Stimulated activated CD8-positive, alpha-beta memory T cell treated with anti-CD3 and anti-CD28 coated beads, Interleukin-7, amount 100 ng/mL, for 1 hour (primary cell): ENCODE measurements at places on chromosomes 13 and 19.

- DNase-seq: no peak
Measured at GRCh38 chr13:112838842-112839117, 130.2 kb upstream of the MCF2L start.

GRCh38 chr19:35828692-35829301 lies 16.2 kb upstream of the PRODH2 start:
- DNase-seq: no peak

DNA sequence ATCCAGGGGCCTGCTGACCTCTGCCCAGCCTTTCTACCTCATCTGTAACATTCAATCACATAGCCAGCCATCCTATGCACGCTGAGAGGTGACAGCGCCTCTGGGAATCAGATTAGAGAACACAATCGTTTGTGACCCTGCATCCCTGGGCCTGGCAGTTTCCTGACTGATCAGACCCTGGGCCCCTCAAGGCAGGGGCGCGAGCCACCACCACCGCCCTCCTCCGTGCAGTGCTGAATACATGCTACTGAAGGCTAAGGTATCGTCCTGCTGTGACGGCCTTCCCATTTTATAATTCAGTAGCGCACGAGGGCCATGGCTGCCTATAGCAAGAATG lies 1.3 kb downstream of the TMTC4 start:
- no peak for DNase-seq

DNA sequence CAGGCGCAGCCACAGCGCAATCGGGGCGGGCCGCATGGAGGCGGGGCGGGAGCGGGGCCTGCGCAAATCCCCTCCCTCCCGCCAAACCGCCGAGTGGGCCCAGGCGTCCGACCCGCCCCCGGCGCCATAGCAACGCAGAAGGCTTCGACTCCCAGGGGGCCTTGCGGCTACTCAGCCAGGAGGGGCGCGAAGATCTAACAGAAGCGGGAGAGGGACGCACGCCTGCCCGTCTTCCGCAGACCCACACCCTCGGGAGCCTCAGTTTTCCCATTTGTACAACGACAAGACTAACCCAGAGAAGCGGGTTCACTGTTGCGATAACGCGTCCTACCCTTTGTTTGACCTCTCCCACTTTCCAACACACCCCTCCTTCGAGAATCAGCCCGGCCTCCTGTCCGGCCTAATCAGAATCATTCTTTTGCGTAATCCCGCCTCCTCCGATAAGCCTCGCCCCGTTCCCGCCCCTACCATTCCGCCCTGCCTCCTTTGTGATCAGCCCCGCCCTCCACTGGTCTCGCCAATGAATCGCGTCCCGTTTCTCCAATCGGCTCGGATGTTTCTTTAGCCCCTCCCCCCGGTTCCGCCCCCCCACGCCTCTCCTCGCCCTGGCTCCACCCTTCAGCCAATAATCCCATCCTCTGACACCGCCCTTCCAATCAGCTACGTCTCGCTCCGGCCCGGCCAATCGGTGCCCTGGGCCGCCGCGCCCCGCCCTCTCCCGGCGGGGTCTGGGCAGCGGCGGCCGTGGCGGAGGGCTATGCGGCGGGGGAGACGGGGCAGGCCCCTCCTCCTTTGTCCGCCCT lies at the start of gene PCSK4:
Gene PCSK4 (minus strand): TSS at position 40 of the 803 bp plus-strand sequence. CDS start 4 bp downstream, at position 36.
- peak; percentile 94 for DNase-seq

- no peak for DNase-seq
Measured at GRCh38 chr19:45638930-45639729, at the start of gene EML2. TSS of gene EML2 (minus strand) at chr19:45639397. CDS start at chr19:45639376, 21 bp downstream.

DNA sequence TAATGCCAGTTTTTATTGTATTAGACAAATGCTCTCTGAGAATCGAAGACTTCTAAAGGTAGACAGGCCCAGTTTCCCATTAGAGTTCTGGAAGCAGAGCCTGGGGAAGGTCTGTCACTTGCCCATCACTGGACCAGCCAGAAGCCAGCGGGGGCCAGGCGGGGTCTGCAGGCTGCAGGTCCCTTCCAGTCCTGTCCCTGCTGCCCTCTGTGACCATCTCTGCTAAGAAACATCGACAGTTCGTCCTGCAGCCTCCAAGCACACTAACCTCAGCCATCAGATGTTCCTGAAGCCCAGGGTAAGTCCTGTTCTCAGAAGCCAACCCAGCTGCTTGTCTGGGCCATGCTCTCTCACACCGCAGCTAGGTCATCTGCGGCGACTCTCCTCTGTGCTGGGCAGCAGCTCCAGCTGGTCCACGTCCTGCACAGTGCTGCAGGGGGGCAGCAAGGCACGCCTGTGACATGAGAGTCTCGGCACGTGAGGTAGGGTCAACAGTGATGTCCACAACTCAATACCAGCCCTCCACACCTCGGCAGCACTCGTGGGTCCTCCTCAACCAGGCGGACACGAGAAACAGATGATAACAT lies 2.9 kb upstream of the ADPRHL1 start:
- DNase-seq: no peak

DNA sequence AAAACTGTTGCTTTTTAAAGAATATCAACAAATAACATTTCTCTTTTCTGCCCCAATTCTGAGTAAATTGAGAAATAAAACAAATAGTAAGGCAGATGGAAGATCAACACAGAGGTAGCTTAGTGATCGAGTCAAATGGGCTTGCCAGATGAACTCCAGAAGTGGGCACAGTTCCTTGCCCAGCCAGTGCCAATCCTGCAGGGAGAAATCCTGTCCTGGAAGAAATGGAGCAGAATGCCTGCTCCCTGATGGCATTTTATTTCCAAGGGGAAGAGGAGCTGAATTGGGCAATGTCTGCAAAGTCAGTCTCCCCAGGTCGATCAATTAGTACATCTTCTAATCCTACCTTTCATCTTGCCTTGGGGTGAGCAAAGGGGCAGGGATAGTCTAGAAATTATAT lies 225.3 kb downstream of the NHLRC3 start:
- no peak for DNase-seq

GRCh38 chr13:80782441-80782840 lies 441.5 kb upstream of the SPRY2 start:
- DNase-seq: no peak

DNA sequence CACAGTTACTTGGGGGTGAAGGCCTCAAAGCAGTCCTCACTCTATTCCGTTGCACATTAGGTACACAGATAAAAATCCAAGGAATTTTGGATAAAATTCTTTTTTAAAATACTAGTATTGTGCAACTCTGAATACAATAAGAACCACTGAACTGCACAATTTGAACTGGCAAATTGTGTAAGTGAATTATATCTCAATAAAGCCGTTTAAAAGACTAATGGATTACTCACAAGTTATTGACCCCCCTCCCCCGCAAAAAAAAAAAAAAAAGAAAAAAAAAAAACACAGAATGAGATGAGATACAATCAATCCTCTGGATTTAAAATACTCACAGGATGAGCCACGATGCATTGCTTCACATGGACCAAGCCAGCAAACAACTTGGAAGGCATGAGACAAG lies 86.4 kb downstream of the CRYL1 start:
- no peak for DNase-seq

GRCh38 chr13:112729408-112729807 lies 39.6 kb downstream of the ATP11A start:
- DNase-seq: no peak

GRCh38 chr13:79775830-79776229 lies 294.9 kb downstream of the NDFIP2 start:
- DNase-seq: no peak

DNA sequence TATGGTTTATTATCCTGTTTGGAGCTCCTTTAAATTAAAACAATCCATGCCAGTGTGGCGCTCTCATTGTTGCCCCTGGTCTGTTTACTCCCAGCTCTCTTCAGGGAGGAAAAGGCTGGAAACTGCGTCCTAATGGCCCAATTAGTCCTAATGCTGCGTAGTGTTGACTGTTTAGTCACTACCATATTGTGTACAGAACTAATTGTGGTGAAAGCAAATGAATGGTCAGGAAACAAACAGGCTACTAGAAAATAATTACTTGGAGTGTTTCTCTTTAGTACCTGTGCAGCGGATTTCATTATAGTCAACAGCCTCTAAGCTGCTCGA lies 54.5 kb upstream of the MTIF3 start:
- DNase-seq: no peak

DNA sequence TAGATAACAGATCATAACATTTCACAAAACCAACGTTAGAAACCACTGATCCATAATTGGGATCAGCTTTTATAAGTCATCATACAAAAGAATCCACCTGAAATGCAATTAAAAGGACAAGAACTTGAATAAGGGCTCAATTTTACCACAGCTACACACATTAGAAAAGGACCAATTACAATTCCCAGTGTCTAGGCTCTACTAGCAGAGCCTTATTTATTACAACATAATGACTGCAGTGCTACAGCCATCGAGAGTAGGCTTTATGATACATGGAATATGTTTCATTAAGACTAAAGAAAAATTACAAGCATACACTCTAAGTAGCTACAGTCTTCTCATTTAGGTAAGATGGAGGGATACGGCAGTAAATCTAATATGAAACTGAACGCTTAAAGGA lies 2.9 kb downstream of the RBM26 start:
- no peak for DNase-seq

- no peak for DNase-seq
Measured at GRCh38 chr19:8097681-8098567, 45.4 kb downstream of the CCL25 start.

DNA sequence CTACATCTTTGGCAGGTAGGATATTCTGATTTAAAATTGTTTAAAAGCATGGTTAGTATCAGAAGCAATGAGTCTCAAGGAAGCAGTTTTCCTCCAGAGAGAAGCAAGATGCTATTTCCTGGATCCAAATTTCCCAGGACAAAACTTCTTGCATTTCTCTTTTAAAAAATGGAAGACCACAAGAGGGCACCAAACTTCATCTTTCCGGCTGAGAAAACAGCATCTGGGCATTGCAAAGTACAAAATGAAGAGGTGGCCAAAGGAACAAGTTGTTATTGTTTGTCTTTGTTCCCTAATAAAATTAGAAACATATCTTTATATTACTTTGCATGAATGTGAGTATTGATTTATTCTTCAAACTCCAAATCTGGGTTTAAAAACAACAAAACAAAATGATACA lies 60.0 kb upstream of the LRCH1 start:
- no peak for DNase-seq

GRCh38 chr19:7214324-7215089 lies 79.7 kb downstream of the INSR start:
- DNase-seq: no peak

DNA sequence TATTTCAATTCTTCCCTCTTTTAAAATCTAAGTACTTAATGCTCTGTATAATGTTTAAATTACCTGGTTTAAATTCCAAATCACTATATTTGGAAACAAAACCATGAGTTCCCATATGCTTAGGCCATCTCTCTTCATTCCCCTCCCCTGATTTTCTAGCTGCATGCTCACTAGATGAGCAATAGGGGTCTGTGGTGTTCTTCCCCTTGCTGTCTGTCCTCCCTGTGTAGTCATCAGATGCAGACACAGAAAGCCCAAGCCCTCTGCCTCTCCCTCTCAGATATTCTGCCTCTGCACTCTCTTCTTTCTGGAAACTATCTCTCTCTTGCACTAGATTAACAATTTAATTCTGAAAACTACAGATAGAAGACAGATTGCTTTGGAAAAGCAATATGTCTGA lies 1730.2 kb downstream of the OLFM4 start:
- DNase-seq: no peak

GRCh38 chr13:112943309-112944125 lies 25.5 kb upstream of the MCF2L start:
- DNase-seq: no peak

DNA sequence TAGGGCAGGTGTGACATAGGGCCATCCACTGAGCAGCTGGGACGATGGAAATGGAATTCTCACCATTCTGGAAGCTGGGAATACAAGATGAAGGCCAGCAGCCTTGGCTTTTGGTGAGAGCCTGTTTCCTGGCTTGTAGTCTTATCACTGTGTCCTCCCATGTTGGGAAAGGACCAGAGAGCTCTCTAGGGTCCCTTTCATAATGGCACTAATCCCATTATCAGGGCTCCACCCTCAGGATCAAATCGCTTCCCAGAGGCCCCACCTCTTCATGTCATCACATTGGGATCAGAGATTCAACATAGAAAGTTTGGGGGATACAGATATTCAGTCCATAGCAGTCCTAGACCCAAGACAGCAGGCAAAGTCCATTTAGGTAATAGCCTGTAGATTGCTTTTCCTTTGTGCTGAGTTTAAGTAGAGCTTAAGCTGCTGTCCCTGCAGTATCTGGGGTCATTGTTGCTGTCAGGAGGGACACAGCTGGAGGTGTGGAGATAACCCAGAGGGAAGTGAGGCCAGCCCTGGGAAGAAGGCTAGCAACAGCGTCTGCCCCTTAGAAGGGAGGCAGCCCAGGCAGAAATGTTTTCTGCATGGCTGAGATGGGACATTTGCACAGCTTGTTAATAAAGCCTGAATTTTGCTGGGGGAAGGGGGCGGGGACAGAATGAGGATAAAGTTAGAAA lies 136.5 kb upstream of the GPR12 start:
- no peak for DNase-seq

DNA sequence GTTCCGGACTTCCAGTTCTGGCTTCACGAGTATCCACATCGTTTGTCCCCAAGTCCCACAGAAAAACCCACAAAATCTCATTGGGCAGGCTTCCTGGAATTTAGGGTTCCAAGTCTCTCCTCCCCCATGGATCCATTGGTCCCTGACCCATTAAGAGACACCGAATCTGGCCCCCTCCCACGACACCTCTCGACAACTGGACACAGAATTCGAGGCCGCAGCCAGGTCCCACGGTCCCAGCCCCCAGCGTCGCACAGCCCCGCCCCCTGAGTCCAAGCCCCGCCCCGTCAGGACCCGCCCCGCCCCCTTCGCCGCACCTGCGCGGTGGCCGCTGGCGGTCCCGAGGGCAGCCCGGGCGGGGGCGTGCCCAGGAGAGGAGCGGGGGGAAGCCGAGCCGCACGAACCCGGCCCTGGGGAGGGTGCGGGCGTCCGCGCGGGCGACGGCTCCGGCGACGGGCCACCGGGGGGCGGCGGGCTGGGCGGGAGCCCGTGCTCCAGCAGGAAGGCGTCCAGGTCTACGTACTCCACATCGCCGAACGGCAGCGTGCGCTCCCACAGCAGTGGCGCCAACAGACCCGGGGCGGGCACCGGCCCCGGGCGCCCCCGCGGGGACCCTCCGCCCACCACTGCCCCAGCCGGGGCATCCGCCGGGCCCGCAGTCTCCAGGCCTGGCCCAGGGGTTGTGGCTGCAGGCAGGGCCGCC lies 1.8 kb downstream of the DBP start:
- no peak for DNase-seq

DNA sequence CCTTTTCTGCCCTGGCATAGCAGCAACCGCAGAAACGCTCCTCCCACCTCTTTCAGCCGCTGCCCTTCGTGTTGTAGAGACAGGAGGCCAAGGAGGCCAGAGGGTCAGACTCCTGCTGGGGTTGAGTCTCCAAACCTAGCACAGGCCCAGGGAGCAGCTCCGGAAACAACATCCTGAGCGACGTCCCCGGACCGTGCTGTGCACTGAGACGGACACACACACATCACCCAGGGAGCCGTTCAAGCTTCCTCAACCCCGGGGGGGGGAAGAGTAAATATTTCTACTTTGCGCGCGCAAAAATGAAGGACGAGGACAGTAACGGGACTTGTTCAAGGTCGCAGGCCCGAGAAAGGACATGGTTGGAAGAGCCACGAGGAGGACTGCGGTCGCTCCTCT lies 657 bp downstream of the ZNF550 start:
- no peak for DNase-seq

- DNase-seq: no peak
Measured at GRCh38 chr19:12800923-12801465, 606 bp downstream of the PRDX2 start.

- DNase-seq: no peak
Measured at GRCh38 chr19:46451352-46451751, 20.0 kb downstream of the PNMA8A start.
